ENCODE measurements at places on chromosomes 2 and 18.
A peak's percentile ranks its signal among the peaks of the same experiment; 100 is the strongest.

DNA sequence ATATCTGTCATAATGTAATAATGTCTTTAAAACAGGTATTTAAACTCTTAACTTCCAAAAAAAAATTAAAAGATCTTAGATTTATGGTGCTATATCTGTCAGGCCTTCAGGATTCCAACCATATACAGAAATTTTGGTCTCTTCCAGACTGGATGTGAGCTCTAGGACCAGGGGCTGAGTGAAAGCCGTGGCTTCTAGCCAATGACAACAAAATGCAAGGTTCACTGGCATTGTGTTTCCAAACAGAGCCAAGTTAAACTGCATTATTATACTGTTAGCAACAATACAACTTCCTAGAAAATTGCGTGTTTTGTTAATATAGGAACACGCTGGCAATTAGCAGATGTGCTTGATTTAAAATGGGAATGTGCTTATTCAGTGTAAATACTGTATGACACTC lies 809.8 kb upstream of the SOX11 start:
- no peak for DNase-seq

DNA sequence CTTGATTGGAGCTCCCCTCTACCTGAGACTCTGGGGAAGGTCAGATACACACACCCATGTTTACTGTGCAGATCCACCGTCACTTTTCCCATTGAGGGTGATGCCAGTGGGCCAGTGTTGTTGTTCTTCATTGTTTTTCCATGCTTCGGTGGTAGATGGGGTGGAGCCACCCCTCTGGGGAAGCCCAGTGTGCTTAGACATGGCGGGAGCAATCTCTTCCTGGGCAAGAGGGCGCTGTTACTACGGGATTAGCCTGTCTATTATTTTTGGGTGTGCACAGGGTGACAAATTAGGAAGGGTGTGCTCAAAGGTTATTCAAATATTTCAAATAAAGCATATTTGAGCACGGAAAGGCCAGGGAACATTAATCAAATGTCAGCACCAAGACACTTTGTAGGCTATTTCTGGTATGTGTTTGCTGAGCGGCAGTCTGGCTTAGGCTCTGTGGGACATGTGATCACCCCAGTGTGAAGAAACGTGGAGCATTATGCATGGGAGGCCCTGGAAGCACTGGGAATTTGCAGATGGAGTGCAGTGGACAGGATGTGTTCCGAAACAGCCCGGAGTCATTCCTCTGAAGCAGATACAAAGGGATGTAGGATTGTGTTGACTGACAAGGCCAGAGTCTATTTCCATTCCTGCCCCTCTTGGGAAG lies 34.8 kb upstream of the SMIM21 start:
- DNase-seq, result no peak

- DNase-seq, result no peak
These were observed 11.8 kb upstream of the KCMF1 start for GRCh38 chr2:84959095-84959565.

GRCh38 chr18:37872562-37872961 lies 307.0 kb upstream of the CELF4 start:
- DNase-seq, result no peak

DNA sequence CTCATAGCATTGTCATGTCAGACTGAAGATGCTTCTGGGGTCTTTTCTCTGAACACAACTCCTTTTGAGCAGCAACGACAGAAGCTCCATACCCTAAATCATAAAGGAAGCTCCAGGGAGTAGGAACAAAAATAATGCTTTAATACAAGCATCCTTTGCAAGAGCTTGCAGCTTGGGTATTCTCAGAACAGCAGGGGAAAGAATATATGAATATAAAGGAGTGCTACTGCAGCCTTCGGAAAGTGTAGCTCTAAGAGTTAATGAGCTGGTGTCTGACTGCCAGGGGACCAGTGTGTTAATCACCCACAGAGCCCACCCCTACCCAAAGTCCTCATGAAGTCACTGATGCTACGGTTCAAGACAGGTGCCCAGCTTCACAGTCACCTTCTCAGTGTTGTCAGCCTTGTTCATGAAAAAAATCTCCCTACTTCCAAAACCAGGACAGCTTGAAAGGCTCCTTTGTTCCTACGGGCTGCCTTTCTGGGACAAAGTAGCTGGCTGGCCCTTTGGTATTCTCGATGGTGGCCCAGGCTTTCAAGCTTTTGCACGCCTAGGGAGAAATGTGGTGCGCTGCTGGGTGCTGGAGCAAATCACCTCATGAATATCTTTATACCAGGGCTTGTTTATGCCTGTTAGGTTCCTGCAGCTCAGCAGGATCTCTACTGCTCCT lies 259.7 kb downstream of the CMPK2 start:
- DNase-seq, result peak; percentile 23

- no peak for DNase-seq
These were observed 84.1 kb upstream of the POMC start for GRCh38 chr2:25252291-25253152.

DNA sequence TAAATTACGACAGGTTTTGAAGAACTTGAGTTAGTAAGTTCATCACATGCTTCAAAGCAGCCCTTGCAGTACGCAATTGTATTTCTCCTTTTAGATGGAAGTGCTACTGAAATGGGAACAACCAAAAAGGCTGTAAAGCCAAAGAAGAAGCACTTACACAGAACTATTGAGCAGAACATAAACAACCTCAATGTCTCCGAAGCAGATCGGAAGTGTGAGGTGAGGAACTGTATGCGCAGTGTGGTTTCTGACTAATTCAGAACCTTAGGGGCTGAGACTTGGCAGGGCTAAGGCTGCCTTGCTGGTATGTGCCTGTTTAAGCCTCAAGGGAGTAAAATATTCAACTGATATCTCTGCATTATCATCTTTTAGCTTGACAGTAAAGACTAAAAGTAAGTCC lies 8.4 kb downstream of the NCAPH start:
- peak; percentile 21 for DNase-seq

- DNase-seq, result no peak
These were observed 143.0 kb downstream of the ABCA12 start for GRCh38 chr2:214995409-214995808.

GRCh38 chr2:15811367-15811766 lies 129.0 kb upstream of the MYCN start:
- DNase-seq, result no peak

GRCh38 chr2:51222106-51222505 lies 190.2 kb upstream of the NRXN1 start:
- no peak for DNase-seq

- no peak for DNase-seq
These were observed 1.4 kb upstream of the TTL start for GRCh38 chr2:112480530-112481049.

DNA sequence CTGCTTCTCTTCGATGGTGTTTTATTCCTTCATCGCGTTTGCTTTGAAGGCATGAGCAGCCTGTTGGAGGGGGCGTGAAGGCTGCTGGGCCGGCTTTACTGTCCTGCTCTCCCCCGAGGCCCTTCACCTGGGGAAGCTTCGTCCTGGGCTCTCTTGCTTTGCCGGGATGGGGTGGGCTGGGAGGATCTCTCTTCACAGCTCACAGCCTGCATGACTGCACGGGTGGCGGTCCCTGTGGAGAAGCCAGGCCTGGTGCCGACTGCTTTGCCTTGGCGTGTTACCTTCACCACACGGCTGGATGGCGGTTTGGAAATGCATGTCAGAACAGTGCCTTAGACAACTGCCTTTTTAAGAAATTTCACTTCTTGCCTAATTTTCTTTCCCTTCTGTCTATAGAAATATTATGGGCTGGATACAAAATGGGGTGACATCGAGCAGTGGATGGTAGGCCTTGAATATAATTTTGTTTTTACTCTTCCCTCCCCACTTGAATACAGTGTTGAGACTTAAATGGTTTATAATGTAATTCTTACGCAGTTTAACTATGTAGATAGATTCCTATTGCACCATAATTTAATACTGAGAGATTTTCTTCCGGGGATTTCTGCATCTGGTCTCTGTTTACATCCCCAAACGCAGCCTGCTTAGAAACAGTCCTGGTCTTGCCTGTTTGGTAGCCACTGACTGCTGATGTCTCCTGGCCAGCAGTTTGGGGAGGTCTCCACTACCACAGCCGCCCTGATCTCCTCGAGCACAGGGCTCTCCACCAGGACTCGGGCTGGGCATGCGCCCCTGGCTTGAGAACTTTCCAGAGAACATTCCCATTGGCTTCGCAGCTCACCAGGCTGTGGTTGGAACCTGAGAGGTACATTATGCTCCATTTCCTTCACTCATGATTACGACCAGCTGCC lies 81.0 kb upstream of the RBM44 start:
- DNase-seq, result no peak

DNA sequence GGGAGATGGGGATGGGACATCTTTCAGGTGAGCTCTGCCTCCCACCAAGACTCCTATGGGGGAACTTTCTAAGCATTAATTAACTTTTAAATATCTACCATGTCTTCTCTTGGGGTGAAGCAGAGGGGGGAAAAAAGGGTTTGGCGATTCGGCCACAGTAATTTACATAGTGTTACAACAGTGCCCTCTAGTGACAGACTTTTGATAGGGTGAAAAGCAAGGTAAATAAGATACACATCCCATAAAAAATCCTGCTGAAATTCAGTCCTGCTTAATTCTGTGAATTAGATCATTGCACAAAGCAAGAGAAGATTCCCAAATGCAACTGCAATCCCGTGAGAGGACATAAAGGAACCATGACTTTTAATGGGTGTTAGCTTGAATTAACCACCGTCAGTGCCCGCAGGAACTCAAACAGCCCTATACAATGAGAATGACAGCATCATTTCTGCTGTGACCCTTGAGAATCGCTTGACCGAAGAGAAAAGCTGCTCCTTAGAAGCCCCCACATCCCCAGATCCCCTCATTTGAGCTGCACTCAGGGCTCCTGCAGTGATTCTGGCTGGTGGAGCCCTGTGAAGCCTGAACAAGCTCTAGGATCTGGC lies 32.8 kb downstream of the FAM124B start:
- DNase-seq, result peak; percentile 5

GRCh38 chr2:62054029-62054791 lies 141.7 kb upstream of the B3GNT2 start:
- no peak for DNase-seq

DNA sequence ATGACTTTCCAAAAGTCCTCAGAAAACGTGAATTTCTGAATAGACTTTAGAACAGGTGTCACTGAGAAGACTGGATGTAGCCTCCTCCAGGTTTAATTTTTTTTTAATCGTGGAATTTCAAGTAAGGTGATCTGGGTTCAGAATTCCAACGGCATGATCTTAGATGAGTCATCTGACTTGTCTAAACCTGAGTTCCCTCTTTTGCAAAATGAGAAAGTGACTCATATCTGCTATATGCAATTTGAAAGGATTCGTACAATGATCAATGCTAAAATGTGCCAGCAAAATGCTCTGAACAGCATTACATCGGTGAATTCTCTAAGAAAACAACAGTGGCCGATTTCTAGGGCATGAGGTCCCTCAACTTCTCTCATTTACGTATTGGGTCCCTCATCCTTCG lies 69.1 kb upstream of the ZNF516 start:
- no peak for DNase-seq

DNA sequence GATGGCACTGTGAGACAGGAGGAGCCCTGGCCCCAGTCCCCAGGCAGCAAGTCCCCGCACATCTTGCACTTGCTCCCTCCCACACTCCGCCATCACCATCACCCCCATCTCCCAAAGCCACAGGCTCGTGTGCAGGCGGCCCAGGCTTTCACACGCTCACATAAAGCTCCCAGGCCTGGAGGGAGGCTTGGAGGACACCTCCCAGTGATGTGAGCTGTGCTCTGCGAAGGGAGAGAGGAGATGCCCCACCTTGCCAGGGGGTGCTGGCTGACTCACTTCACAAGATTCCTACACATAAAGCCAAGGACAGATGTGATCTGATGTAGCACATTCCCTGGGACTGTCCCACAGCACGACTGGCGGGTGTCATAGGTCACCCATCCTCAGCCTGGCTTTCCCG lies 28.9 kb downstream of the CELF4 start:
- no peak for DNase-seq

DNA sequence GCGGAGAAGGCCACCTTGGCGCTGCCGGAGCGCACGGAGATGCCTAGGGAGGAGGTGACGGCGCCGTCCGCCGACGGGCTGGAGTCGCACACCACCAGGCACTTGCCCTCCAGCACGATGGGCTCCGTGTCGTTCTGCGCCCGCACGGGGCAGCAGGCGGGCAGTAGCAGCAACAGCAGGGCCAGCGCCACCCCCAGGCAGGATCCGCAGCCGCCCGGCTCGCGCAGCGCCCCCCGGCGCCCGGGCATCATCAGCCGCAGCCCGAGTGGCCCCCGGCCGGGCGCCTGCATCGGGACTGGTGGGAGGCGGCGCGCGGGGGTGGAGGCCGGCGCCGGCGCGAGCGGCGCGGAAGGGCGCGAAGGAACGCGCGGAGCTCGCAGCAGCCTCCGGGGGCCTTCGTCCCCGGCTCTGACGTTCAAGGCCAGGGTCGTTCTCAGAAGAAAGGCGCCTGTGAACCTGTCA lies 2.2 kb downstream of the CBLN2 start:
- DNase-seq, result no peak

GRCh38 chr18:67650686-67651385 lies 134.3 kb upstream of the DSEL start:
- DNase-seq, result no peak

GRCh38 chr2:86107031-86107430 lies 996 bp downstream of the PTCD3 start:
- no peak for DNase-seq

DNA sequence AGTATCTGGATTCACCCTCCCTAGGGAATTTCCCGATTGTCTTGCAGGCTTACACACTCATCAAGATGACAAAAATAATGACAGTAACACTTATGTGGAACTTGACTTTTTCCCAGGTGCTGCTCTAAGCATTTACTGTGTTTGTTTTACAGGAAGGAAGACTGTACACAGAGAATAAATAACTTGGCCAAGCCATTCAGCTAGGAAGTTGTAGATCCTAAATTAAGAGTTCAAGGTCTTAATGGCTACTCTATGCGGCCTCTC lies 549 bp upstream of the DPP4 start:
- DNase-seq, result no peak

- DNase-seq, result no peak
These were observed 10.7 kb downstream of the GPR45 start for GRCh38 chr2:105252271-105252670.

DNA sequence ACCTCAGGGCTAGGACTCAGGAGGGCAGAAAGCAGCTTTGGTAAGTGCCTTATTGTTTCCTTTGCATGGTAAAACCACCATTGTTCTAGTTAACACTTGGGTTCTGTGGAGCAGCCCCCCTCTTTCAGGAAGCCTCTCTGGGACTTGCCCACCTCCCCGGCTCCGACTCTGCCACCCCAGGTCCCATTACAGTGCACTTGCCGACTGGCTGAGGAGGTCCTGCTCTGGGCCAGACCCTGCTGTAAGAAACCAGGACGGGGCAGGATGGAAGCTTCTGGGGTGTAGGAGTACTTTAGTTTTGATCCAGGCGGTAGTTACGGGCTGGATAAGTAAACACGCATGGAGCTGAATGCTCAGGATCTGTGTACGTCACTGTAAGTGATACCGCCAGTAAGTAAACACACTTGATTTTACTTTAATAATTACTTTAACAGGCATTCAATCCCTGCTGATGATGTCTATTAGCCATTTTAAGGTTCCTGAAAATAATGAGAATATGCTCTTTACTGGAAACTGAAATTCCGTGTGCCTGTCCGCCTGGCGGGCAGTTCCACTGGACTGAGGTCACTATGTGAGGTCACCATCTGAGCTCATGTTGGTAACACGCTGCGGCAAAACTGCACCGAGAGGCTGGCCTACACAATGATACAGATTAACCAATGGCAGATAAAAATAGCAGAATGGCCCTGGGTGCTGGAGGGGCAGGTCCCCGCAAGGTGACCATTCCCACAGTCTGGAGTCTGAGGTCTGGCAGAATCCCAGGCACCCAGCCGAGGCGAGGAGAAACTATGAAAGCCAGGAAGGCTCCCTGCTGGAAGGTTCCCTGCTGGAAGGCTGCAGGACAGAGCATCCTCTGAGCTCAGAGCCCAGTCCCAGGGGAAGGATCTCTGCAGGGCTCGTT lies 25.2 kb downstream of the HS1BP3 start:
- DNase-seq, result peak; percentile 31
